Mucosa of gallbladder (tissue), 1 donor: ENCODE measurements at places on chromosomes 5 and 9. TPM values are rescaled to one million over a fixed set of nuclear protein-coding genes. Genes with fewer than 3 reads are reported as not detected.
A peak's percentile ranks its signal among the peaks of the same experiment; 100 is the strongest.

DNA sequence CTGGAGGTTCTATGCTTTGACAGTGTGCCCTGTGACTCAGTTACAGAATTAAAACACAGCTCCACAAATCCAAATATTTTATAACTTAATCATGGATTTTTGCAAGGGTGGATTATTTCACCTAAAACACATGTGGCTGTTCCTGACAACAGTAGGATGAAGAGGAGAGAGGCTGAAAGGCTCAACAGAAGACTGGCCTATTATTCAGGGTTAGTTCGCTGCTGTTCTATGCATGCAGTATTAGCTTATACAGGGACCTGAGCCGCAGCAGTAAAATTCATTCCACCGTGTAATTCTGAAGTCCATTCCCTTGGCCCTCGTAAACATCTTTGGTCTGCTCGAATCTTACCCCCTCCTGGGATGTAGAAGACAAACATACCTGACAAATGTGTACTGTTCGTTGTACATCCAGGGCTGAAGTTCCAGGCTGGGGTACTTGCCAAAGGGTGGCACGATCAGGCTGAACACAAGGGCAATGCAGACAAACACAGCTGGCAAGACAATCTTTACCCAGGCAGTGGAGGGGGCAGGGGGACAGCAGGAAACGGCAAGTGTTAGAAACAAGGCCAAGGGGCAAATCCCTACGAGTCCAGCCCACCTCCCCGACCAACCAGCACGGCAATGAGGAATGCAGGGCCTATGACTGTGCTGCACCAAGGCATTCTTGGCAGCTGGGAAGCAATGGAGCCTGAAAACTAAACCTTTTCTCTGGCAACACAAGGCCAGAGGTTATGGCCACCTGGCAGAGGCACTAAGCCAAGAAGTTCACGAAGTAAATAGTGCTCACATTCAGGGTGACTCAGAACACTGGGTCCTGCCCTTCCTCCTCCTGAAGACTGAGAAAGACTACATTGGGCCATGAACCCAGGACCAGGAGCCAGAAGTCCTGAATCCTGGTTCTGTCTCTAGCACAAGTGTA lies 46.8 kb downstream of the NIPSNAP3B start:
- DNase-seq = peak; percentile 68

The PCDHB11 gene
- total RNA-seq = 8.5 TPM

DNA sequence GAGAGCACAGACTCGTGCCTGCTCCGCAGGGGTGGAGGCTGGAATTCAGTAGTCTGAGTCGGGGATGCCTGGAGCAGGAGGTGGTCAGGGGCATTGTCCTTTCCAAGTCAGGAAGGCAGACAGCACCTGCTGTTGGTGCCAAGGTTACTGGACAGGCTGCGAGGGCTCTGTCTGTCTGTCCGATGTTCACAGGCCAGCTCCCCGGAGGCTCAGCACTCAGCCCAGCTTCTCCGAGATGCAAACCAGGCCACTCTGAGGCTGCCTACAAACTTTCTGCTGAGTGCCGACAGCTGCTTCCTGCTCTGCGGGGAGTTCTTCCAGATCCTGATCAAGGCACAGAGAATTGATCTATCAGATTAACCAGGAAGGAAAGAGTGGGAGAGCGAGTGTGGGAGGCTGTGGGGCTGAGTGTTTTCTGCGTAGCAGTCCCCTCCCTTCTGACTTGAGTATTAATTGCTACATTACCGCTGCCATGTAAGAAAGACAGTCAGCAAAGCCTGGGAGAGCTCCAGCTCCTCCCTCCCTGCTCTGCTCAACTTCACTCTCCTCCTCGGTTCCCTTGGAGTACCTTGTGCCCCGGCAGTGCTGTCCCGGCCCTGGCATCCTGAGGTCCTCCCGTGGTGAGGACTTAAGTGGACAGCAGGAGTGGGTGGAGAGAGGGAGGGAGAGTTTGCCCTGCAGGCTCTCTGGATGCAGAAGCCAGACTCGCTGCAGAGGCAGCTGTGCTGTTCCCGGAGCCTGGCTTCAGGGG lies 36.0 kb downstream of the KCNMB1 start:
- peak; percentile 33 for DNase-seq

GRCh38 chr5:88827997-88828396 lies 55.0 kb downstream of the MEF2C start:
- no peak for DNase-seq

The NRG2 gene
- total RNA-seq = 14.5 TPM

GRCh38 chr5:6274846-6275543 lies 103.4 kb downstream of the MED10 start:
- DNase-seq = no peak

- DNase-seq = no peak
These were observed 90.8 kb upstream of the IRX4 start for GRCh38 chr5:1973391-1974013.

- DNase-seq = no peak
These were observed 141.3 kb downstream of the PSAT1 start for GRCh38 chr9:78438211-78438610.

DNA sequence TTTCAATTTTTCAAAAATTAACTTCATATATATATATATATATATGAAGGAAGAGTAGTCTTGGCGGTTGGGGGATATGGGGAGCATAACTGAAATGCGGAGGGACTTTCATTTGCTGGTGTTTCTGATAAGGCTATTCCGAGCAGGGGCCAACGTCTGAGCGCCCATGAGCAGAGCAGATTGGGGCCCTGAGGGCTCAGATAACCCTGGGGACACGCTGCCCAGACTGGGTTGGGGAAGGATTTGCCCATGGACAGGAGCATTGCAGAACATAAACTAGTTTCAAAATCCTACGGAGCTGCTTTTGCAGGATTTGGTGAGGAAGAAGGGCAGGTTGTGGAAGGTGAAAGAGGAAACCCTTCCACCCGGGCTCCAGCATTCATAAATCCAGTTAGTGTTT lies 240.2 kb downstream of the IRX1 start:
- DNase-seq = no peak

- no peak for DNase-seq
These were observed 454.6 kb upstream of the CD180 start for GRCh38 chr5:67651180-67651579.

DNA sequence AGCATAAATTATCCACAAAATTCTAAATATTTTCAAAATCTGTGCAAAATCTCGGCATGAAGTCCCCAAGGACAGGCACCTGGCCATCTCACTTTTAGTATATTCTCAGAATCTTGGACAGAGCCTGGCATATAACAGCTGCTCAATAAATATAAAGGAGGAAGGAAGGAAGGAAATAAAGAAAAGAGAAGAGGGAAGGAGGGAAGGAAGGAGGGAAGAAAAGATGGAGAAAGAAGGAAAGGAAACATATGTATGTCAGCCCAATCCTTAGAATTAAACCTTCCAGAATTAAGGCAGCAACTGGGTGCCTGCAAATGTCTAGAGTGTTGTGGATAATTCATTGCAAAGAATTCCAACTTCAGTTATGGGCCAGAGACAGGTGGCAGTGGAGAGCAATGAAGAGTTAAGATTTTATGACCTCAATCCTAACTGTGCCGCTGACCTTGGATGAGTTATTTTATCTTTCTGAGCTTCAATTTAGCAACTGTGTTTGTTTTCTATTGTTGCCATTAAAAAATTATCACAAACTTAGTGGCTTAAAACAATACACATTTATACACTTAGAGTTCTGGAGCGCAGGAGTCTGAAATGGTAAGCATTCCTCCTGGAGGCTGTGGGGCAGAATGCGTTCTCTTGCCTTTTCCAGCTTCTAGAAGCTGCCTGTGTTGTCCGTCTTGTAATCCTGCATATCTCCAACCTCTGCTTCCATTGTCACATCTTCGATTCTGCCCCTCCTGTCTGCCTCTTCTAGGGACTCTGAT lies 200.9 kb upstream of the MSX2 start:
- DNase-seq = no peak

The PSD2 gene
- total RNA-seq = 0.23 TPM

DNA sequence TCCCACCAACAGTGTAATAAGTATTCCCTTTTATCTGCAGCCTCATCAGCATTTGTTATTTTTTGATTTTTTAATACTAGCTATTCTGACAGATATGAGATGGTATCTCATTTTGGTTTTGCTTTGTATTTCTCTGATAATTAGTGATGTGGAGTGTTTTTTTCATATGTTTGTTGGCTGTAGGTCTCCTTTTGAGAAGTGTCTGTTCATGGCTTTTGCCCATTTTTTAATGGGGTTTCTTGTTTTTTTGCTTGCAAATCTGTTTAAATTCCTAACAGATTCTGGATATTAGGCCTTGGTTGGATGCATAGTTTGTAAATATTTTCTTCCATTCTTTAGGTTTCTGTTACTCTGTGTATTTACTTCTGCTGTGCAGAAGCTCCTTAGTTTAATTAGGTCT lies 445.4 kb upstream of the DAB2 start:
- DNase-seq = no peak

- no peak for DNase-seq
These were observed 372.6 kb downstream of the EBF1 start for GRCh38 chr5:158727136-158727535.

The PRELID2 gene
- 58.1 TPM for total RNA-seq

DNA sequence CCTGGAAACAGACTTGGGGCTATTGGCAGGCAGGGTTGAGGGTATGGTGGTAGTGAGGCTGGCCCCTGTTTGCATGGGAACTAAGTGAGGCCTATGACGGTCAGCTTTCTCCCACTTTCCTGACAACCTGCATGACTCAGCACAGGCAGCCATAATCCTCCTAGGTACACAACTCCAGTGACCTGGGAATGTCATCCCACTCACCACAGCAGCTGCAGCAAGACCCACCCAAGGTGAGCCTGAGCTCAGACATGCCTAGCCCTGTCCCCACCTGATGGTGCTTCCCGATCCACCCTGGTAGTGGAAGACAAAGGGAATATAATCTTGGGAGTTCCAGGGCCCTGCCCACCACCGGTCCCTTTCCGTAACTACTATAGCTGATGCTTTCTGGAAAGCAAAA lies 178.7 kb downstream of the NDUFS4 start:
- DNase-seq = no peak

DNA sequence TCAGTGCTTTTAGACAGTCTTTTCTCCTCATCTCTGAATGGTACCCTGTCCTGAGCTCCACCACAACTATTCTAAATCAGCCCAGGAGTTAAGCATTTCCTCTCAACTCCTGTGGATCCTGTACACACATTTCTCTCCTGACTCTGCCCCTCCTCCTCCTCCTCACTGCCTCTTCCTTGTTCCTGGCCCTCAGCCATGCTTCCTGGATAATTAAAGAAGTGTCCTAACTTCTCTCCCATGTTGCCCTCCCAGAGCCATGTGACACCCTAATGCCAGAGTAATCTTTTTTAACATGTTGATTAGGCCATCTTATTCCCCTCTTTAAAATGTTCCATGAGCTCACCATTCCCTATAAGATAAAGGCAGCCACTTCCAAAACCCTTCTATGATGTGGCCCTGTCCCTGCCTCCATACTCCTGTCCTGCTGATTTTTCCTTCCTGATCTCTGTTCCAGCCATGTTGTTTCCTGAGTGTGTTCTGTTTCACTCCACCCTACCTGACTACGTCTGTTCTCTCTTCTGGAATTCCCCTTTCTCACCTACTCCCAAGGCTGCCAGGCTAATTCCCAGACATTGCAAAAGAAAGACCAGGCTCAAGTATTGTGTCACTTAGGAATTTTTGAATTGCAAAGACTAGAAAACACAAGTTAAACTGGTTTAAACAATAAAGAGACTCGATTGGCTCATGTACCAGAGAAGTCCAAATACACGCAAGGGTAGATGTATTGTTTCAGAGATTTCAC lies 295.2 kb downstream of the MAST4 start:
- no peak for DNase-seq

- no peak for DNase-seq
These were observed 126.5 kb upstream of the PAM start for GRCh38 chr5:102628441-102629175.

DNA sequence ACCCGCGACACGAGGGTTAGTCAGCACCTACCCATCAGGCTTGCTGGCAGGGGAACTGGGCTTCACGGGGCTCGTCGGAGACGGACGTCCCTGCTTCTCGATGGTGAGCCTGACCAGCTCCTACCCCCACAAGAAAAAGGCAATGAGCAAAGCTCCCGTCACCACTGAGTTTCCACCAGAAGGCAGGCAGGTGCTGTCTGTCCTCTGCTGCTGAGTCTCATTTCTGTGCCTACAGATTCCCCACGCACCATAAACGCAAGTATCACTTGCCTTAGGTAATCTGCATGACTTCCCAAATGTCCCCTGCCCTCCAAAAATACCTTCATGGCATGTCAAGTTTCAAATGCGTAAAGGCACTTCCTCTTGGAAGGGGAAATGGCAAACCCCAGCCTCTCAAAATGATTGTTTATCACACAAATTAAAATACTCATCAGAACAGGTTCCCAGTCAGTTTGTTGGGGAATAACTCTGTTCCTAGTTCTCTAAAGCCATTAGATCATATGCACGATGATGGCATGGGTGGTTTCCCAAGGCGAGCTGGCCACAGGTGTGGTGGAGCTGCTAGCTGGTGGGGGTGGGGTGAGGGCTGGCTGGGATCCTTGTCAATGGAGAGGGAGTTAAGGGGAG lies 85.0 kb downstream of the PRRT1B start:
- DNase-seq = no peak

DNA sequence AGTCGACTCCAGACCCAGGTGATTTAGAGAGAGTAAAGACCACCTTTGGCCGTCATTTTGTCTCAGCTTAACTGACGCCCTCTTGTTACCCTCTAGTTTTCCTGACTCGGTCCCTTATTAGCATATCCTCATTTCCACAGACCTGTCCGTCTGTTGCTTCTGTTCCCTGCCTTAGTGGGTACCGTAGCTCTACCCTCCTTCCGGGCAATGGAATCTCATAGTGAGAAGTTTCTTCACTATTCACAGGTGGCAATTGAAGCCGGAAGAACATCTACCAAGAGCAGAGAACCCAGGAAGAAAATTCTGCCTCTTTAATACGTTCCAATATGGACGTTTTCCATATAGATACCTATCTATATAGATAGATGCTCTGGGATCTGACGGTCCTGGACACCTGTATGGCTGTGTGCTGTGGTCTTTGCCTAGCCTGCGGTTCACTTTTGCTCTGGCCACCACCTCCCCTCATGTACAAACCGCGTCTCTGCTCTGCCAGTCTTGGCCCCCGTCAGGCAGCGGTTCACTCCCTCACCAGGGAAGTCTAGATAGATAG lies 652 bp upstream of the TMEM161B start:
- DNase-seq = peak; percentile 10

DNA sequence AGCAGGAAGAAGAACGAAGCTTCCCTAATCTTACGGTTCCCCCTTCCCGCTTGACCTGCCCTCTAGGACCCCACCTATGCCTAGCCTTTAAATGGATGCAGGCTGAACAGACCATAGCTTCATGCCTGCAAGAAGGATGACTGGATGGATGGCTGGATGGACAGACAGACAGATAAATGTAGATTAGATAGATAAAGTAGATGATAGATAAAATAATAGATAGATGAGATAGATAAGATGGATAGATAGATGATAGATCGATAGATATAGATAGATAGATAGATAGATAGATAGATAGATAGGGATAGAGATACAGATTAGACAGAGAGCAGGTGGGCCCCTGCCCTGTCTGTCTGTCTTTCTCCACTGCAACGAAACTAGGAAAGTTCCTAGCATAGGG lies 72.0 kb downstream of the GPR21 start:
- no peak for DNase-seq

DNA sequence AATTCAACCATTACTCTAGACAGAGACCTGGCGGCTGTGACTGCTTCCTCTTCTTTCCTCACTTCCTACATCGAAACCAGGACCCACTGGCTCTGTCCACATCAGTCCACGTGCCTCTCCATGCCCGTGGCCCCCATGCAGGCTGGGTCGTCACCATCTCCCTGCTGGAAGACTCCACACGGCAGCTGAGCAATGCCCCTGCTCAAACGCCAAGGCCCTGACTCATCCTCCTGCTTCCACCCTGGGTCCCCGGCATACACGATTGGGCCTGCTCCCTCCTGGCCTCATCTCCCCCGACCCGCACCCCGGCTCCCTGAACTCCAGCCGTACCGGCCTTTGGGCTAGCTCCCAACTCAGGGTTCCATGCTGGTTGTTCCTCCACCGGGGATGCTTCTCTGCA lies 67.2 kb upstream of the IER5L start:
- DNase-seq = no peak
